Stimulated activated CD4-positive, alpha-beta T cell treated with anti-CD3 and anti-CD28 coated beads, Interleukin-1b, Interleukin-23, amount 100 ng/mL, for 48 hours (primary cell): ENCODE measurements at places on chromosomes 13 and 19.

DNA sequence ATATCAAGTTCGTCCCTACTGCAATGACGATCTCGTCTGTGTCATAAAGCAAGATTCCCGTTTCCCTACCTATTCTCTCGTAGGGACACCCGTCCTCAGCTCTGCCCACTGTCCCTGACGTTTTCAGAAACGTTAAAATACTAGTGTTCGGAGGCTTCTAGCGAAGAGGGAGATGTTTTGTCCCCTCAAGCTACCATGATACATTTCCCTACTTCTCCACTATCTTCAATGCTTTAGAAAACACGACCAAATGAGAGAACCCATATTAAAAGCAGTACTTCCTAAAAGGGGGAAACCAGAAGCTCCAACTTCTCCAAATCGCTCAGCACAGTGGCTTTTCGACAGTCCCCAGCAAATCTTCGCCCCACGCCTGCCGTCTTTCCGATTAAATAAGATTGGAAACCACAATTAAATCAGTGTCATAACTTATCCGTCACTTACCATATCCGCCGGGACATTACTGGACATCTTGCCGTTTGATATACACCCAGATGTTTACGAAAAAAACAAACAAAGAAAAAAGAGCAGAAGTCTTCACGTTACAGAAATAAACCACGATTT lies 1.3 kb downstream of the UBL3 start:
- DNase-seq: peak; percentile 40

- no peak for DNase-seq
Measured at GRCh38 chr13:38849315-38849714, 141.3 kb downstream of the STOML3 start.

DNA sequence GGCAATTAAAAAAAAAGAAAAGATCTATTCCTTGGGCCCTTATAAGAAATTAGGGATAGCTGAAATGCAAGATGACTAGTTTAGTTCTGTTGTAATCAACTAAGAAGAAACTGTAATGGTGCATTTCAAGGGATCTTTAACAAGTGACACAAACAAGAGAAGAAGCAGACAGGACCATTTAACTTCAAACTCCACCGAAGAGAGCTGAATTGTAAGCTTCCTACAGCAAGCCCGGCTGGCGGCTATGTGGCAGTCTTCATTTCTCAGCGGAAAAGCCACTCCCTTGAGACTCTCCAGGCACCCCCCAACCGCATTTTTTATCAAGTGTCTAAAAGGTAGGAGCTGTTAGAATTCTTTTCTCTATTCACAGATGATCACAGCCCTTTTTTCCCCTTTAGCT lies 305.2 kb upstream of the ZNF507 start:
- no peak for DNase-seq

GRCh38 chr13:33174491-33174890 lies 111.1 kb downstream of the STARD13 start:
- no peak for DNase-seq

GRCh38 chr13:27288392-27288791 lies 17.8 kb downstream of the RASL11A start:
- no peak for DNase-seq
